Stimulated activated CD4-positive, alpha-beta T cell treated with anti-CD3 and anti-CD28 coated beads, Interleukin-2, amount 100 ng/mL, for 24 hours (primary cell): ENCODE measurements at places on chromosomes 1 and 21.

GRCh38 chr1:192104852-192105251 lies 53.4 kb upstream of the RGS18 start:
- DNase-seq = no peak

DNA sequence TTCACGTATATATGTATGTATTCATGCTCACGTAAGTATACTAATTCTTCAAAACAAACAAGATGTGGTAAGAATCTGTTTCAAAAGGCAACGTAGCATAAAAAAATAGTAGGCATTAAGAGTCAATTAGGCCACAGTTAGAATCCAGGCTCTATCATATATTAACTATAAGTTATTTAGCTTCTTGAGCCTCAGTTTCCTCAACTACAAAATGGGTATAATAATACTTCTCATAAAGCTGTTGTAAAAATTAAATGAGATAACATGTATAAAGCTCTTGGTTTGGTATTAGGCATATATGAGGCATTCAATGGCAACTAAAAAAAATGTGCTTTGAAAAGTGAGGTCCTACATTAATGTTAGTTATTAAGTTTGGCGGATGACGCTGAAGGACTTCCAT lies 9.2 kb downstream of the B3GALNT2 start:
- no peak for DNase-seq

DNA sequence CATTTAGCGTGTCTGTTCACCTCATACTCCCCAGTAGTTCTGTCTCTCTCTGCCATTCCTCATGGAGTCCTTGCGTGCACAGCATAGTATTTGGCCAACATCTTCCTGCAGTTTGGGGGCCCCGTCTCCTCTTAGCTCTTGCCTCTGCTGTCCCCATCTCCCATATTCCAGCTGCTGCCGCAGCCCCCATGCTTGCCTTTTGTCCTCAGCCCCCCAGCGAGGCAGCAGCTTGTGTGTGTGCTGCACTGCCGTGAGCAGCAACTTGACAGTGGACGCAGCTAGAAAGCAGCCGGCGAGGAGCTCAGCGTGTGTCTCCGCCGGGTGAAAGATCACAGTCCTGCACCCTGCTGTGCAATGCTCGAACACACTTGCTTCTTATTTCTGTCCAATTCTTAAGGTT lies 164.2 kb upstream of the COL6A1 start:
- DNase-seq = peak; percentile 11

- DNase-seq = no peak
Observed at GRCh38 chr1:94235189-94236012, 2.0 kb downstream of the ARHGAP29 start.

- no peak for DNase-seq
Observed at GRCh38 chr1:246629030-246629429, 62.8 kb downstream of the CNST start.

GRCh38 chr1:30977105-30977504 lies 68.5 kb upstream of the SDC3 start:
- no peak for DNase-seq

GRCh38 chr1:18784482-18784831 lies 75.0 kb downstream of the TAS1R2 start:
- no peak for DNase-seq

DNA sequence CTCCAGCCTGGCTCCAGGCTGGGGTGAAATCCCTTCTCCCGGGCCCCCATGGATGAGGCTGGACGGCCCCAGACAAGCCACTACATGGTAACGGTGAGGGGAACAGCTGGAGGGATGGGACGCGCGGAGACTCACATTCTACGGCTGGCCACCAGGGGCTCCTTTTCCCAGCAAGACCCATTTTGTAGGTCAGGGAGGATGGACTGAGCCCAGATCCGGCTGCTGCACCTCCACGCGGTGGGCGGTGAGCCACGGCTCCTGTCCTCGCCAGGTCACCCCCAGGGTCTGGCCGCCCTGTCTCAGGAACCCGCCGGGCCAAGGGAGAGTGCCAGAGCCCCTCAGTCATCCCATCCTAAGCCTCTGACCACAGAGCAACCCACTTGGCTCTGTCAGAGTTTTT lies 75.0 kb upstream of the ACTRT2 start:
- DNase-seq = no peak

DNA sequence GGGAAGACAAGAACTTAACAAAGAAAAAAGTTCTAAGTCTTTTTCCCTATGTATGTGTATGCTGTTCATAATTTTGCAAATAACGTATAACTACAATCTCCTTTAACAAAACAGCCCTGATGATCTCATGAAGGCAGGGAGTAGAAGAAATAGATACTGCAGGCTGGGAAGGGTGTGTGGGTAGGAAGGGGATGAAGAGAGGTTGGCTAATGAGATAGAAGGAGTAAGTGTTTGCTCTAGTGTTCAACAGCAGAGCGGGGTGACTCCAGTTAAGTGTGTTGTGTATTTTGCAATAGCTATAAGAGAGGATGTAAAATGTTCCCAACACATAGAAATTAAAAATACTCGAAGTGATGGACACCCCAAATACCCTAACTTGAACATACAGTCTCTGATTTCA lies 20.1 kb downstream of the C1orf198 start:
- DNase-seq = no peak

GRCh38 chr1:215104283-215104682 lies 21.7 kb downstream of the KCNK2 start:
- no peak for DNase-seq

DNA sequence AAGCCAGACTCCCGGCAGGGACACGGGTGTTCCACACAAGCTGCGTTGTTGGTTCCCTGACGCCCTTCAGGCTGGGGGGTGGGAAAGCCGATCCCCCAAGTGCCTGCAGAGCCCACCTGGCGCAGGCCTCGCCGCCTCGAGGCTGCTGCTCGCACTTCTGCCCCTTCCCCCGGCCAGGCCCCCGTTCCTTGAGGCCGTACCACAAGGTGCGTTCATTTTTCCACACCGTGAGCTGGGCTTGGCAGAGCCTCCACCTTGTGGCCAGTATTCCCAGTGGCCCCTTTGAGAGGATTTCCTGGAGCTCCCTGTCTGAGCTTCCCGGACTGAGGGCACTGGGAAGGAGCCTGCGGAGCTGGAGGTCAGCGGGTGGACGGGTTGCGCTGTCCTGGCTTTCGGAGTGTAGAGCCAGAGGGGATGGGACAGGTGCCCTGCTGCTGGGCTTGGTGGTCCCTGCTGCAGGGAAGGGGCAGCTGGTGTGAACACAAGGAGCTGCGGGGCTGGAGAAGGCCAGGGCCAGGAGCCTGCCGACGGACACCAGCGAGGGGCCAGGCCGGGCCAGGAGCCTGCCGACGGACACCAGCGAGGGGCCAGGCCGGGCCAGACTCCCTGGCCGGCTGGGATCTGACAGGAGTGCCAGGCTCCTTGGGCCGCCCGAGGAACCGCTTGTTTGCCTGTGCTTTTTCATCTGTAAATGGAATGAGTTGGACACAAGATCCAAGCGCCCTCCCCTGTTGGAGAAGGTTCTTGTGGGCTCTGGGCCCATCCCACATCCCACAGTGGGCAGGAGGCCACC lies 18.4 kb downstream of the PDXK start:
- no peak for DNase-seq

- DNase-seq = no peak
Observed at GRCh38 chr1:166836733-166837132, 2.5 kb upstream of the POGK start.

DNA sequence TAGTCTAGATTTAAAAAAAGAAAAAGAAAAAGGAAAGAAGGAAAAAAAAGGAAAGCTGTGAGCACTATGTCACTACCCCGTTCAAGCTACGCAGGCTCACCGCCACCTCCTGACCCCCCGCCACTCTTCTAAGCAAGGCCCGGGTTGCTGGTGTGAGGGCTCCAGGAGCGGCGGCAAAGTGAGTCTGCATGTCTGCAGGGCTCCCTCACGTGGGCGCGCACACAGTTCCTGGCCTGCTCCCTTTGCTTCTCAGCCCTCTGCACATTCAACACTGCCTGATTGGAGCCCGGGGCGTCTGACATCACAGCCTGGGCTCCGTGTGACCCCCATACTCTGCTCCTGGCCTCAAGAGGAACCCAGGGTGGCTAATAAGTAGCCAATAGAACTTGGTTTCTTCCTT lies 81.4 kb upstream of the TLR5 start:
- no peak for DNase-seq
